ENCODE measurements at places on chromosomes 12 and 14.

DNA sequence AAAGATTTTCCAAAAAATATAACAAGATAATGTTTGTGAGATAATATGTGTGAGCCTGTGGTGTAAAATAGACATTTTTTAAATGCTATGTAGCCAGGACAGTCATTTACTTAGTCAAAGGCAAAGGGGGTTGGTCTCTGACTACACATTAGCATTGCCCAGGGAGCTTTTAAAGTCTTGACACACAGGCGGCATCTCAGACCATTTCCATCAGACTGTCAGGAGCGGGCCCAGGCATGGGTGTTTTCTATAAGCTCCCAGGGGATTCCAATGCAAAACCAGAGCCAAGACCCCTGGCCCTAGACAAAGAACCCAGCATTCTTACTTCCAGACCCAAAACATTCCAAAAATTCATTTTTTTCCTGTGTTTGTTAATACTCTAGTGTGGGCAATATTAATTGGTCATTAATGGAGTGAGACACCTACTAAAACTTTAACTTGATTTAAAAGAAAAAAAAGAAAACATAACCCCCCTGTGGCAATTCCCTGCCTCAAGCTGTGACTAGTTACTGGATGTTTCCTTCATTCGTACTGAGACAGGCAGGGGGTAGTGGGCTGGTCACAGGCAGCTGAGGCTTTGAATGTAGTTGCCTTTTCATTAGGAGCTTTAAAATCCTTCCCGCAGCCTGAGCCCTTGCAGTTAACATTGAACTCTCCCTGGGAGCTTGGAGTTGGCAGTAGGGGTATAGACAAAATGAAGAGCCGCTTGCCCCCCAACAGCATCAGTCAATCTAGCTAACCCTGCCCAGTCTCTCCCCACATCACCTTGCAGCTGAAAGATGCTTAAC is 103.7 kb downstream of the CMKLR1 start:
- DNase-seq = no peak

- DNase-seq = peak; percentile 60
These were observed 51.1 kb downstream of the HSPB8 start for GRCh38 chr12:119229837-119230236.

DNA sequence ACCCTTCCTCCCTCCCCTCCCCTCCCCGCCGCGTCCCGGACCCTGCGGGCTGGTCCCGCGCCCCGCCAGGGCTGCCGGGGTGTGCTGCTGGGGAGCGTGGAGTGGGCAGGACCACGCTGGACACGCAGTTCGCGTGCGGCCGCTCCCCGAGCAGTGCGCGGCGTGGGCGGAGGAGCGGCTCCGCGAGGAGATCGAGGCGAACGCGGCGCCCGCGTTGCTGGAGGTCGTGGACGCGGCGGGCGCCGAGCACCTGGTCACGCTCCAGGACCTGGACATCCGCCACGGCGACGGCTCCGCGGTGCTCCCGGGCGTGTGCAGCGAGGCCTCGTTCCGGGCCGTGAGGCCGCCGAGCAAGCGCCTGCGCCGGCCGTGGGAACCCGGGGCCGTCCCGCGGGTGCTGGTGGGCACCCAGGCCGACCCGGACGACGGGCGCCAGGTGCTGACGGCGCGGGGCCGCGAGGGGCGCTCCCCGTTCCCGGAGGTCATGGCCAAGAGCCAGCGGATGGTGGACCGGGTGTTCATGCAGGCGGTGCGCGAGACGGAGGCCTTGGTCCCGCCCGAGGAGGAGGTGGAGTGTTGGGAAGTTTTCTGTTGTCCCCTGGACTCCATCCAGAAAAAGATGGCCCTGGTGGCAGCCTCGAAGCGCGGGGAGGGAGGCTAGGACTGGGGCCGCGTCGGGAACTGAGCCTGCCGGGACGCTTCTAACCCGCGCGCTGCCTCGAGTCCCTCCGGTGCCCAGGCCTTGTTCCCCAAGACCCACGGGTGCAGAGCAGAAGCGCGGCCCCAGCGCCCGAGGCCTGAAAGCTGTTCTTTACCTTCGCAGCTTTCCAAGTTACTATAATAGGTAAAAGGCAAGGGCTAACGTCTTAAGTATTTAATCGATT is 54.7 kb upstream of the EIF5 start:
- DNase-seq = peak; percentile 51

DNA sequence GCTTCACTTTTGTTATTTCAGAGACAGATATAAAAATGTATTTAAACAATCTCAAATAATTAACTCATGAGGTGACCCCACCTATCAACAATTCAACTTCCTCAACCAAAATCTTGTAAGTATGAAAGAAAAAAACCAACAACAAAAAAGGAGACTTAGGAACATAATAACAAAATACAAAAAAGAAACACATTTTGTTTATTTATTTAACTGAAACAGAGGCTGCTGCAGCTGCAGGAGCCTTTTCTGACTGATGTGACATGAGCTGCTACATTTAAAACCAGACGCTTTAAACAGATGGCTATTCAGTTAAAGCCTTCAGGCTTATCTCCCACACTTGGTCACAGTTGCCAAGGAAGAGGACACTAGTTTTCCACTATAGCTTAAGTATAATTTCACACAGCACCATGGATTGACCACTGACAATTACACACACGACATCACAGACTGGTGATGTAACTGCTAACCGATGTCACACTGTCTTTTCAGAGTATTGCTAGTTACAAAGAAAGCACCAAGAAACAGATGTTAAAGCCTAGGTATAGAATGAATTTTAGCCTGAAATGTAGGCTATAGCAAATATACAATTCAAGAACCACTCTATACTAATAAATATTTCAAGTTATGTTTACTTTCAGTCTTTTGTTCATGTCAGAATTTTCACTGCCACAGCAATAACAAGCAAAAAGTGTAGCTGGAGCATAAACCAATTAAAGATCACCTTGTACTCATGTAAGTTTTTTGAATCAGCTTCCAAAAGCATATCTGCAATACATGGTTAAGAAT is 113.0 kb downstream of the MED13L start:
- peak; percentile 54 for DNase-seq

DNA sequence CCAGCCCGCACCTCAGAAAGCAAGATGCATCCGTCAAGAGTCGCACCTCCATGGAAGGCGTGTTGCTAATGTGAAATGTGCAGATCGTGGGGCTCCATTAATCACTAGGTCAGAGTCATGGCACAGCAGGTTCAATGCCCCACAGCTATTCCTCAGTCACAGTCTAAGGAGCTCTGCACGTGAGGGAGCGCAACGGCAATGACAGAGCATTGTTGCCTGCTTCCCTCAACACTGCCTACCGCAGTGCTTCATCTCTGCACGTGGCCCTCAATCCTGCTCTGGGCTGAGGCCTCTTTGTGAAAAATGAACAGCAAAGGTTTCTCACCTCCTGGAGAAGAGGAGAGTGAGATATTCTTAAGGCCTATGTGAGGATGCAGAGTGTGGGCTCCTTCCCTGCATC is 995.2 kb upstream of the TMEM132C start:
- no peak for DNase-seq

DNA sequence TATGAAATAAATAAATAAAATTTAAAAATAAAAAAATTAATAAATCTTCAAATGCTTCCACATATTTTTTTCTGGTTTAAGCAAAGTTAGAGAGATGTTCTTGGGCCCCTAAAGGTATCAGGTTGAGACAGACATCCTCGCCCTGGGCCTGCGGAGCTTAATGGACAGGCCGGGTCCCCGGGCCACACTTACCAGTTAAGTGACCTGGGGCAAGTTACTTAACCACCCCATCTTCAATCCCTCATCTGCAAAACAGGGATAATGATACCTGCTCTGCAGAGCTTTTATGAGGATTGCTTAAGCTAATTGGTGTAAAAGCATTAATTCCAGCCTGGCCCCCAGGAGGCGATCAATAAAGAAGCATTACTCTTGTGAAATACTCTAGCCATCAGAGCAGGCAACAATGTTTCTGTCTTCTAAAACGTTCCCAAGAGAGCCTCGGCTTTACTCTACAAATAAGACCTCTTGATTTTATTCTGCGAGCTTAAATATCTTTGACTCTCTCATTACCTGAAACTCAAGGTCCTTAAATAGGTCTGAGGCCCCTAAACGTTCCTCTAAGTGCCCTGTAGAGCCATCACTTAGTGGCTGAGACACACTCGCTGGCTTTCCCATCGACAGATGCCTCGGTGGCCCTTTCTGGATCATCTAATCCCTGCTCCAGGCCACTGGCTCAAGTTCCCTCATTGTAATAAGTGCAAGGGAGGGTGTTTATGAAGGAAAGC is 81.1 kb upstream of the DIO3 start:
- no peak for DNase-seq

- DNase-seq = peak; percentile 16
These were observed 80.0 kb upstream of the PRICKLE1 start for GRCh38 chr12:42669553-42669952.

DNA sequence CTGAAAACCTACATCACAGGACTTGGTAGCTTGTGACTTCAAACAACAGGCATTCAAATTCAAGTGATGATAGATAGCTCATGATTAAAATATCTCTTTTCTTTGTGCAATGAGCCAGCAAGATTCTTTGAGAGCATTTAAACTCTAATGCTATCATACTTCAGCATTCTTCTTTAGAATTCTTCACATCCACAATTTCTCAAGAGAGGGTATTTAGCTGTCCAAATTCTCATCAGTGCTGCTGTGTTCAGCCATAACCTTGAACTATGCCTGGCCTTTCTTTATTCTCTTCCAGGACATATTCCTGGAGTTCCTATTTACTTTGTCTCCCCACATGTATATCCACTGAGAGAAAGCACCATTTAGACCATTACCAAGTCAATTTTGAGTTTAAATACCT is 321.1 kb downstream of the EGLN3 start:
- peak; percentile 15 for DNase-seq

DNA sequence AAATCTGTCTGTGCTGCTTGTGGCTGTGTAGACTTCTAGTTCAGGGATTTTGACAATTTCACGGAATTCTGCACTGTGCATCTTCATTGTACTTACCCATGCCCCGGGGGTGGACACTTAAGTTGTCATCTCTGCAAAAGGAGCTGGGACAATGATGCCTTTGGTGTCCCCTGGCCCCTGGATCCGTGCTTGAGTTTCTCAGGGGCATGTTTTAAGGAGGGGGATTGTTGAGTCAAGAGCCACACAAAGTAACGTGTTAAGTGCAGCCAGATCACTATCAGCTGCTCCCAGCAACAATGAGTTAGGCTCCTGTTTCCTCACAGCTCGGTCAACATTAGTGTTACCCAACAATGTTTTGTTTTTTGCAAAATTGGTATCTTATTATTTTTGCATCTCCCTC is 305.0 kb upstream of the DIO3 start:
- DNase-seq = no peak

GRCh38 chr14:59316151-59316830 is 127.8 kb downstream of the DAAM1 start:
- no peak for DNase-seq

DNA sequence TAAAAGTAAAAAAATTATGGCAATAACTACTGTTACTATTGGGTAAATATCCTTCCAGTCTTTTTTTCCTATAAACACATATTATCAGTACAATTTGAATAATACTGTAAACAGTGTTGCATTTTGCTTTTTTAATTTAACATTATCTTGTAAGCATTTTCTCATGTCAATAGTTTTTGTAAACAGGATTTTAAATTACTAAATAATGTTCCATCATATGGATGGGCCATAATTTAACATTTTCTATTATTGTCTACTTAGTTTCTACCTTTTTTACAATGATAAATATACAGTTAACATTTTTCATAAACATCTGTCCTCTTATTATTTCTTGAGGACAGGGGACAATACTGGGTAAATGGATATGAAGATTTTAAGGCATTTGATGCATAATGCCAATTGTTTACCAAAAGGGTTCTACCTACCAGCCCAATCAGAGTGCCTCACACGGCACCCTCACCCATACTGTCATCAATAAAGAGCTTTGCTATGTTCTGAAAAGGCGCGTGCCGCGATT is 759 bp upstream of the ACVR1B start:
- no peak for DNase-seq

GRCh38 chr14:102320033-102320660 is 601 bp downstream of the ZNF839 start:
- peak; percentile 88 for DNase-seq

- DNase-seq = no peak
These were observed 187.3 kb upstream of the RMST start for GRCh38 chr12:97275256-97275655.

DNA sequence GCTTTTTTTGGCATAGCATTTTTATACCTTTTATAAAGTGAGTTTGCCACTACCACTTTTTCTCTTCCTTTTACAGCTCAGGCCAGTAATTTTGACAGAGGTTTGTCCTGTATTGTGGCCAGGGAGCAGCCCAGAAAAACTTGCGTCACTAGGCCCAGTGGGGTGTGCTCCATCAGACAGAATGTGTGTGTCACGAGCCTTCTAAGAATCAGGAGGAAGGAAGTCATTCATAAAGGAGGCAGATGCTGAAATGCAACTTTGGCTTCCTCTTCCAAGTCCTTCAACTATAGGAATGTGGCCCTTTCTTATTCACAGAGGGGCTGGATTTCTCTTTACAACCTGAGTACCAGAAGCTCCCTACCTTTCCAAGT is 10.1 kb upstream of the RAB35 start:
- peak; percentile 43 for DNase-seq

DNA sequence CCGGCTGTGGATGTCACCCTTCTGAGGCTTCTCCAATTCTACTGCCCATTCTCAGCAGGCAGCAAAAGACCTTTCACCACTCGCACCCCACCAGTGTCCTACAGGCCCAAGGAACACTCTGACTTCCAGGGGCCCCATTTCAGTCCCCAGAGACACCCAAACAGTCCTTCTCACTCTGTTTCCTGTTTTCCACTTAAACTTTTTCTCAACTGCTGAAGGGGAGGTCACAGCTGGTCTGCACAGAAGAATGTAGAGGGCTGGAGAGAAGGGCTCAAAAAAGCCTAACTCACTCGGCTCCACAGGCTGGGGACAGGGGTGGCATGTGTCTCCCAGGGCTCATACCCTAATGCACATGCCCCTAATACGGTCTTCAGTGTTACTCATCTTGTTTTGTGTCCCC is 4.2 kb upstream of the DTX1 start:
- DNase-seq = no peak

DNA sequence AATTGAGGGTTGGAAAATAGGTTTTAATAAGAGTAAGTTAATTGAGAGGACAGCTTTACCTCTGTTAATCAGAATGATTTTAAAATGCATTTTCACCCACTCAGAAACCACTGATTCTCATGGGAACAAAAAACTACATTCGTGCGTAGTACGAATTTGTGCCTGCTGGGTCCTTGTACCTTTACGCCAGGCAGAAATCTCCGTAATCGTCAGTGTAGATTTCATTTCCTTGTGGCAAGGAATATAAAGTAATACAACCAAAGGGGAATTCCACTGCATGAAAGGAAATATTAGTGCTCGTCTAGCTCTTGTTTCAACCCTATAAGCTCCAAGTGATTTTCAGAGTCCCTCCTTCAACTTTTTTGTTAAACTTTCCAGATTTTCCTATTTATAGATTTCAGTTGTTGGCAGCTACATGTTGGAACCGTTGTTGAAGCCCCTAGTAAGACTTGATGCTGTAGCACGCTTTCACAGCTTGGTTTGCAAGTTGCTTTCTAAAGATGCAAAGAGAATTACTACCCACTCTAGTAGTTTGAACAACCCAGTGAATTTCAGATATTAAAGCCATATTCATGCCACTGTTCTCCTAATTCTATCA is 90.6 kb downstream of the ETV6 start:
- DNase-seq = no peak

Data from GM23248 (cell line).